ENCODE measurements at places on chromosomes 11 and 22.
A peak's percentile ranks its signal among the peaks of the same experiment; 100 is the strongest.

GRCh38 chr22:34476762-34477161 is 556.5 kb upstream of the LARGE1 start:
- DNase-seq: no peak

- DNase-seq: peak; percentile 66
Measured at GRCh38 chr11:72413914-72414628, 20.3 kb downstream of the CLPB start.

GRCh38 chr11:82845356-82846353 is 54.6 kb downstream of the PRCP start:
- DNase-seq: no peak

GRCh38 chr11:57340039-57340615 is 2.0 kb downstream of the P2RX3 start:
- DNase-seq: no peak

- DNase-seq: no peak
Measured at GRCh38 chr11:65353900-65354264, 669 bp upstream of the TIGD3 start.

DNA sequence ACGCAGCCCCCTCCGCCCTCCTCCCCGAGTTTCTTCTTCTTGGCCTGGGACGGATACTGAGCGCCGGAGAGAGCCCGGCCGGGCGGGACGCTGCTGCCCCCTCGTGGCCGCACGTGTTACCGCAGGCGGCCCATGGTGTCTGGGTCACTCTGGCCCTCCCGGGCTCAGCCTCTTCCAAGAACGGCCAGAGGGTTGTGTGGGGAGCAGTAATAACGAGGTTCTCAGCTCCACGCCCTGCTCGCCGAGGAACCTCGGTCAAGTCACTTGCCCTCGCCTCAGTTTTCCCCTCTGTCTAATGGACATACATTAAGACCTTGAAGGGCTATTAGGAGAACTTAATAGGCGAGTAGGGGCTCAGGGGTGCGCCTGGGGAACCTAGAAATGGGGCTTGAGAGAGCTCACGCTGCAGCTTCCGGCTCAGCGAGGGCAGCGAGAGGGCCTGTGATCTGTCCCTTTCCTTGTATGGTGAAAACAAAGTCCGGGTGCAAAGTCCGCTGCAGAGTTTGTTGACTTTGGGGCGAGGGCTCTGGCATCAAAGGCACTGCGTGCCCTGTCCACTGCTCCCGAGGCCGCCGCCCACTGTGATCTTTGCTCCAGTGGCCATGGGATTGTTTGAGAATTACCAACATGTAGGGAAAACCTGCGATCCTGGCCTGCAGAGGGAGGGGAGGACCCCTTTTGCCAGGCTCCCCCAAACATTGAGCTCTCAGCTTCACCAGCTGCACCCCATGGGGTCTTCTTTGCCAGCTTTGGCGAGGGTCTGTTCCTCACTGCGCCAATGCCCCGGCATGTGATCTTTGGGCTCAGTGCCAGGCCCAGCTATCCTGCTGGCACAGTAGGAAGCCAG is 14.4 kb upstream of the LRP5 start:
- peak; percentile 67 for DNase-seq

DNA sequence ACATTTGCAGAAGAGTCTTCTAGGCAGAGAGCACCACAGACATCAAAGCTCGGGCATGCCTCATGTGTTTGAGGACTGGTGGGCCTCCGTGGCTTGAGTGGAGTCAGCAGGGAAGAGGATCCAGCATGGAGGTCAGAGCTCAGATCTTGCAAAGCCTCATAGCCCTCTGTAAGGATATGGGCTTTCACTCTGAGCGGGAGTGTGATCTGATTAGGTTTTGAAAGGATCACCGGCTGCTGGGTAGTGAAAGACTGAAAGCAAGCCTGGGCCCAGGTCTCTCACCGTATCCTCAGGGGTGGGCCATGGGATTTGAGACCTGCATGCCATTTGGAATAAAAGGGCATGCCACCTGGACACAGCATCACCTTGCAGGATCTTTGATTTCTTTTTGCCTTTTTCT is 112.7 kb downstream of the TEAD1 start:
- no peak for DNase-seq

GRCh38 chr11:82556210-82556609 is 177.5 kb downstream of the FAM181B start:
- DNase-seq: no peak

GRCh38 chr22:39908136-39908535 is 7.3 kb downstream of the GRAP2 start:
- DNase-seq: no peak

GRCh38 chr11:5196067-5196466 is 4.4 kb downstream of the OR51V1 start:
- DNase-seq: no peak

DNA sequence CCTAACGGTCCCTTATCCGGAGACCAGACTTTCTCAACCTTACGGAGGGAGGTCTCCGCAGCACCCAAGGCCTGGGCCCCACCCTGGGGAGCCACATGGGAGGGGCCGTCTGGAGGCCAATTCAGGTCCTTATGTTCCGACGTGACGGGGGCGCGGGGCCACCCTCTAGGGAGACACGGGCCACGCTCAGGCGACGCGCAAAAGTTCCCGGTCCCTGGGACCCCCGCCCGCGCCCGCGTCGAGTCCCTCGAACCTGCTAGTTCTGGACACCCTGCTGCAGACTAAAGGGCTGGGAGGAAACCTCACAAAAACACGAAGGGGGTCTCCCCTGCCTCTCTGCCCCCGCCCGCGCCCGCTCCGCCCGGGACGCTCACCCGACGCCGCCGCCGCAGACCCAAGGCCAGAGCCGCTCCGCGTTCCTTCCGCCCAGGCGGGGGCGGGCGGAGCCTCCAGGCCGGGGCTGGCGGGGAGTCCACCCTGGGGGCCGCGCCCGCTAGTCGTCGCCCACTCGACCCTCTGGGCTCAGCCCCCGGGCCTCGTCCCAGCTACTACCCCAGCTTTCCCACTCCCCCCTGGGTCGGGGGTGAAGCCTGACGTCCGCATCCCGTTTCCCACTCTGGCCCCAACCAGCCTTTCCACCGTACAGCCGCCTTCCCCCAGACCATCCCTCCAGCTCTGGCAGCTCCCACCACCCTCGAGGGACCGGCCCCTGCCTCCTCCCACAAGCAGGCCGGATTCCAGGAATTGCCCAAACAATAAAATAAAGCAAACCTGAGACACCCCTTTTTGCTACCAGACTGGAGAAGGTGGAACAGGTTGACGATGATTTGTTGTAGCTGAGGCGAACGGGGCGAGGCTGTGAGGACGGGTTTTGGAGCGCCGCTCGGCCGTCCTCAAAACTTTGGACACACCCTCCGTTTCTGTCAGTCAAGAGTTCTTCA is 2.7 kb downstream of the RNH1 start:
- DNase-seq: no peak

GRCh38 chr11:31236143-31236542 is 133.4 kb downstream of the DCDC1 start:
- DNase-seq: no peak

GRCh38 chr11:45942381-45942780 is 19.9 kb downstream of the LARGE2 start:
- DNase-seq: no peak

Data from stimulated activated naive B cell treated with anti-CD40 and anti-IgM and Interleukin-4, amounts not matched to agents 10 μg/mL and 1 μg/mL and 100 μg/mL, for 72 hours (primary cell).